Activated CD4-positive, CD25-positive, alpha-beta regulatory T cell (primary cell): ENCODE measurements at places on chromosomes 7 and 10.

GRCh38 chr7:12942609-12943008, 255.2 kb downstream of the ARL4A start:
- DNase-seq = no peak

DNA sequence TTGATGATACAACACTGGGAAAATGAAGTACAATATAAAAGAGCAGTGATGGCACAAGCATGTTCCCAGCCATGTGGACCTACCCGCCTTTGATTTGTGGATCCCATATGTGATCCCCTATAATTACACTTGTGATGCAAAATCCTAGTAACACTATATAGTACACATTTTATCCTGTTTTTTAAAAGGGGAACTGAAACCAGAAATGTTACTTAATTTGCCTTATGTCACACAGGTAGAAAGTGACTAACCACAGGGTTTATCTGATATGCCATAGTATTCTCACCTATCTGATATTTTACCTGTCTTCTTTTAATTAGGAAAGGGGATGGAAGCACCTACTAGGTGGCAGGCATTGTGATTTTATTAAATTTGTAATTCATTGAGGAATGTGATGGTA, 35.0 kb downstream of the ARMC3 start:
- DNase-seq = no peak

GRCh38 chr7:65304175-65304574, 69.5 kb upstream of the ZNF92 start:
- DNase-seq = no peak

- DNase-seq = no peak
Observed at GRCh38 chr7:44771358-44771757, 22.7 kb downstream of the ZMIZ2 start.

DNA sequence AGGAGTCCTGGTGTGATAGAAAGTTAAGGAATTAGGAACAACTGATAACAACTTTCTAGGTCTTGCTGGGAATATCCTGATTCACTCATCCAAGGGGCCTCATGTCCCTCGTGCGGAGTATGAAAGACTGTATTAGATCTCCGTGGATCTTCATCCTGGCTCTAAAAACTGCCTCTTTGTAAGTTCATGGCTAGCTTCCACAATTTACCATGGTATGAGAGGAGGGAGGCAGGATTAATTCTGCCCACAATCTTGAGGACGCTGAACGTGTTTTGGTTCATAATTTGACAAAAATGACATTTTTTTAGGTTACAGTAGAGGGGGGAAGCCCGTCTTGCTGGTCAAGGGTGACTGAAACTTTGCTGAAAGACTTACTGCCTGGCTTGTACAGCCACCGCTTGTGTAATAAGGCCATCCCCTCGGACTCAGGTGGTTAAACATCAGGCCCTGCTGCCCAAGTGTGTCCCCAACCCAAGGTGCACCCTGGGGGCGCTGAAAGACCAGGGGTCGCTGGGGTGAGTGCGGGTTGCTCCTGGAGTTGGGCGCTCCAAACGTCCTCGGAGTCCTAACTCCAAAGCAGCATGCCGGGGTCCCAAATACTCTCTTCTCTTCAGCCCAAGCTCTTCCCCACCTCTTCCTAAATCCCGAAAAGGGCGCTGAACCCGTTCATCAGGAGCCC, 733 bp downstream of the HIBADH start:
- DNase-seq = no peak
